ENCODE measurements at places on chromosomes 6 and 20.

DNA sequence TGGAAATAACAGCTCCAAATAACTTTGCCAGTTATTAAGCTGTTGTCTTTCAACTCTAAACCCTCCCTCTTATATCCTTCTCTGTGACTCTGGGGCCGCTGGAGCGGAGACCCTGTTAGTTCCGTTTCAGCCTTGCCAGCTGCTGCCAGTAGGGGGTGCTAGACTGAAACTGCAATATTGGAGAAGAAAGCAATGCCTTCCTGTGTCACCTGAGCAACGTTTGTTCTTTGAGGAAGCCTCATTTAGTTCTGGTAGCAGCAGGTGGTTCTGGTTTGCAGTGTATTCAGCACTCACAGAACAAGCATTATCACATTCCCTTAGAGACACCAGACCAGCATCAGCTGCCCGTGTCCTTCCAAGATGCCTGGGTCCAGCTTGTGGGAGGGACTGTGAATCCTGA lies 22.9 kb upstream of the JAG1 start:
- no peak for DNase-seq

- peak; percentile 46 for DNase-seq
Observed at GRCh38 chr6:109428889-109429477, 11.4 kb downstream of the PPIL6 start.

GRCh38 chr20:39112178-39112743 lies 150.1 kb downstream of the DHX35 start:
- peak; percentile 70 for DNase-seq

- no peak for DNase-seq
Observed at GRCh38 chr6:151564654-151565053, 70.8 kb downstream of the CCDC170 start.

DNA sequence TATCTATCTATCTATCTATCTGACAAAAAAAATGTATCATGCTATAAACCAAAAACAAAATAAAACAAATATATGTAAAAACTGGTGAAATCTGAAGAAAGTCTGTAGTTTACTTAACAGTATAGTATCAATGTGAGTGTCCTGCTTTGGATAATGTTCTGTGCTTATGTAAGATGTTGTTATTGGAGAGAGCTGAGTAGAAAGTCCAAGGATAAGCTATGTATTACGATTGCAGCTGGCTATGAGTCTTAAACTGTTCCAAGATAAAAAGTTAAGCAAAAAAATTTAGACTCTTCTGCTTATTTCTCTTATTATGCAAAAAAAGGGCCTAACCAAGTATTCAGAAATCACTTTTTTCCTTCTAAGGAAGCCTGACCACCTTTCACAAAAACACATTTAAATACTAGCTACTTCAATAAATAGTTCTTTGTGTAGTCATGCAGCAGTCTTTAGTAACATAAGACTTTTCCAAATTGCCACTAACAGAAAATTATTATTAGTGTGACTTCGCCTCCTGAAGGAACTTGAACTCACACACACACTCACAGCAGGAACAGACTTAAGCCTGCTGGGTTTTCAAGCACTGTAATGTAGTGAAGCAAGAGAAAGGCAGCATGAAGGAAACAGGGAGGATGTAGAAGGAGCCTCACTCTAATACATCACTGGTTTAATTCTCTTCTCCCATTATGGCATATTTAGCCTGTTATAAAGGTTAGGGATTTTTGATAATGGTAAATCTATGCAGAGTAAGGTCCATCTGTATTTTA lies 265.8 kb upstream of the GJE1 start:
- no peak for DNase-seq

- peak; percentile 56 for DNase-seq
Observed at GRCh38 chr6:8579372-8579771, 144.0 kb upstream of the SLC35B3 start.

DNA sequence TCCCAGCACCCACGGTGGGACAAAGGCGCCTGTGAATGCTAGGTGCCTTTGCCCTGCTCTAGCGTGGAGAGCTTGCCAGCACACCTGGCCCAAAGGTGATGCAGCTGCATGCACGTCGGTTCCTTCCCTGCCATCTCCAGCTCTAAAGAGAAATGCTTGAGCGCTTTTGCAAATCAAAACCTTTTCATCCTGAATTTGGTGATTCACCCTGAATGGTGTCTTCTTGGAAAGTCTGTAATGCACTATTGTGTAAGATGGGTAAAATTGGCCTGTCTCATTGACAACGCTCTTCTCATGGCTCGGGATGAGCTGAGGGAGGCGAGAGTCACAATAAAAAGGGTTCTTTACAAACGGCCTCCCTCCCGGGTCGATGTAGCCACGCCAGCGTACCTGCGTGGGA lies 103.1 kb upstream of the ID4 start:
- DNase-seq: no peak

DNA sequence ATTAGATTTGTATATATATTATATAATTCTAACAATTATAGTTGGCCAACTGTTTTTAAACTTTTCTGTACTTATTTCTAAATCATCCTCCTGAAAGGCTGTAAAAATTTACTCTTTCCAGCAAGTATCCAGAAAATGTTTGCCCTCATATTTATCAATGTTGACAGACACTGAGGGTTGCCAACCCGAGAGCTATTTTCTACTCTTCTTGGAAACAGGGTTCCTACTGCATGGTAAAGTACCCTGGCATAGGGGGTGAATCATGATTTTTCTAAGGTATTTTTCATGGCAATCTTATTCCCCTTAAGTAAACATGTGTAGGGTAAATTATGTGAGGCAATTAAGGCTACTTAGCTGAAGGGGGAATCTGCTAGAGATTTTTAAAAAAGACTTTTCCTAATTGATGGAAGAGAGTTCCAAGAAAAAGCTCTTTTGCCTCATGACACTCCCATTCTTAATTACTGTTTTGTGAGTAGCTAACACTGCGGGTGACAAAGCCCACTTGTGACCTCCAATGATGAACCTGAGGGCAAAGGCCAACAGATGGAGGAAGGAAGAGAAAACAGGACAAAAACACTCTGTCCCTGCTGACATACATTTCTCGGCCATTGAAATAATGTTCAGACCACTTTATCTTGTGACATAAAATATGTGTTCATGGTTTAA lies 37.9 kb downstream of the GPX5 start:
- no peak for DNase-seq

- no peak for DNase-seq
Observed at GRCh38 chr6:142956726-142957125, 11.8 kb upstream of the HIVEP2 start.

GRCh38 chr6:67112120-67112519 lies 1405.1 kb upstream of the EYS start:
- DNase-seq: peak; percentile 59

- peak; percentile 72 for DNase-seq
Observed at GRCh38 chr6:7108196-7108963, 619 bp downstream of the RREB1 start.

DNA sequence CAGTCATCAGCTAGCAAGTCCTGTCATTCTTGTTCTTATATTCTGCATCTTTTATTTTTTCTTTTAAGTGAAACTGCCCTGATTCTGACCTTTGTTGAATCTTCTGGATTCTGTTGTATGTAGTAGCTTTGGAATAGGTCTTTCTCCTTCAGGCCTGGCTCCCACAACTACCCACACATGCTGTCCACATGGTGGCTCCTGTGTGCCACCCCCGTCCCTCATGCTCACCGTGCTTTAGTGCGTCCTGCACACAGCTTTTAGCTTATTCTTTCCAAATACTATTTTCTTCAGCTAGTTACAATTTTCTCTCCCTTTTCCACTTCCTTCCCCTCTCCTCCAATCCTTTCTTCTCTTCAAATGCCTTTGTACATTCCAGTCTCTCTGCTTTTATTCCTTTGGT lies 61.8 kb downstream of the CTNNBL1 start:
- no peak for DNase-seq

- peak; percentile 89 for DNase-seq
Observed at GRCh38 chr6:41779788-41780550, at the start of gene FRS3. TSS of gene FRS3 (minus strand) at chr6:41779900. CDS start at chr6:41776987, 2,913 bp downstream.

GRCh38 chr6:143232849-143233248 lies 172.2 kb downstream of the AIG1 start:
- peak; percentile 59 for DNase-seq

GRCh38 chr6:56038764-56039163 lies 163.4 kb upstream of the BMP5 start:
- DNase-seq: no peak

DNA sequence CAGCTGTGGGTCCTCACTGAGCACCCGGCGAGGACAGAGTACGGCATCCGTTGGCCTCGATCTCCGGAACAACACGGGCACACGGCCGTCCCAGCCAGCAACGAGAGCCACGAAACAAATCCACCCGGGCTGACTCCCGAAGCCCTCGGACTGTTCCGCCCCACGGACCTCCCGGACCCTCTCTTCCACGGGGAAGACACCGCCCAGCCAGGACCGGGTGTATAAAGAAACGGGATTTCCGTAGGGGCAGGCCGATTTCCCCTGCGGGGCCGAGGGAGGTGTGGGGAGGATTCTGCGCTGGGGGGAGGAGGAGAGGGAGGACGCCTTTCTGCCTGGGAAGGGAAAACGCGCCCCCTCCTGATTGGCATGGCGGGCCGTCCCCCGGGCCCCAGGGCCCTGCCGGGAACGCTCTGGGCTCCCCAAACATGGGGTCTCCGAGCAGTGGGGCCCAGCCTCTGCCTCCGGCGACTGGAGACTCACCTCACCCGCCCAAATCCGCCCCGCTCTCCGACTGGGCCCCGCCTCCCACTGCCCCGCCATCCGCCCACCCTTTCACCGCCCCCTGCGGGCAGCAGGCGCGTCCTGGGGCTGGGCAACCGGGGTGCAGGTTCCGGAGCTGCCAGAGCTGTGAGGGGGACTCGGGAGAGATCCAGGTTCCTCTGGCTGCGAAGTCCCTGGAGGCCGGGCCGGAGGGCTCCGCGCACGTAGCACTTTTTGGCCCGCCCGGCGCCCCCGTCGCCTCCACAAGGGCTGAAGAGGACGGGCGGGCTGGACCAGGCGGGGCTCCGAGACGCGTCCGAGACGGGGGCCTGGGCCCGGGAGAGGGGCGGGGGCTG lies 679 bp upstream of the PPDPF start:
- peak; percentile 63 for DNase-seq

DNA sequence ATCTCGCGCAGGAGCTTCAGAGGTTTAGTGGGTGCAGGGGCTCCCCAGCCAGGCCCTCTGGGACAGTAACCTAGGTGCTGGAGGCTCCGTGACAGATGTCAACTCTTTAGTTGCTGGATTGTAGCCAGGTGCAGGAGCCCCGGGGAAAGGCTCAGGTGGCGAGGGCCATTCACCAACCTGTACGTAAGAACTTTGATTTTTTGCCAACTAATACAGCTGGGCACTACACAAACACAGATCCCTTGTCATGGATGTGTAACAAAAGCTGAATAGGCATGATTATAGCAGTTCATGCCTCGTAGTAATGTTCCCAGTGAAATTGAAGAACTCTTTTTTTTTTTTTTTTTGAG lies 82.6 kb downstream of the CDC5L start:
- no peak for DNase-seq

GRCh38 chr6:156013155-156013554 lies 557.5 kb upstream of the NOX3 start:
- DNase-seq: peak; percentile 76

- DNase-seq: no peak
Observed at GRCh38 chr6:28258877-28259777, at the start of gene NKAPL. TSS of gene NKAPL (plus strand) at chr6:28259297. CDS start at chr6:28259372, 75 bp downstream.

DNA sequence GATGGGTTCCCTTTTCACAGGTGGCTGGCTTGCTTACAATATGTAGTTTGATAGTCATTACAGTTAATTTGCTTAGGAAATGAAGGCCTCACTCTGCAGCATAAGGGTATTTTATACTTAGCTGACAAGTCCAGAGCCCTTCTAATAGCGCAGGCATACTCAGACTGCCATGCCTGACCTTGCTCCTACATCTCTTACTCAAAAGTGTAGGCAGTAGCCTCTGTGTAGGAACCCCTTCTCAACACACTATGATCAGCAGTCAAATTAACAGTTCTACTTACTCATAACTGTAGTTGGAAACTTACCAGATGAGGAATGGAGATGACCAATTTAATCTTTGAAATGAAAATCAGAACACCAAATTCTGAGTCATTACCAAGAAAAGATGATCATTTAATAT lies 373.5 kb downstream of the TBC1D32 start:
- DNase-seq: no peak

- peak; percentile 28 for DNase-seq
Observed at GRCh38 chr6:150079604-150080003, 10.7 kb upstream of the ULBP3 start.

- DNase-seq: no peak
Observed at GRCh38 chr20:38723848-38724625, at the start of gene SLC32A1. TSS of gene SLC32A1 (plus strand) at chr20:38724486. CDS start at chr20:38724725, 239 bp downstream.

DNA sequence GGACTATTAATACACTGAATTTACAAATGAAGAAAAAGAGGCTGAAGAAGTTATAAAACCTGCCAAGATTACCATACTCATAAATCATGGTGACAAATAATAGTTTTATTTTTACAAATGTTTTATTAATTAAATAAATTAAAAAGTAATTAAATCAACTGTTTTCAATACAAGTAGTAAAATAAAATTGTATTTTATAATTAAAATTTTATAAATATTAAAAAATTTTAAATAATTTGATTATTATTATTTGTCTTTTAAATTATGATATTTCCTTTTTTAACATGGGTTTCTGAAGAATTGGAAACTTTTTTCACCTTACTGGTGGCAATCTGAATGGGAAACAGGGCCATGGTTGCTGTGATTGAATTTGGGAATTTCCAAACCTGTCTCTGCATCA lies 177.3 kb upstream of the TSHZ2 start:
- DNase-seq: no peak

- peak; percentile 56 for DNase-seq
Observed at GRCh38 chr20:59518881-59519706, 85.2 kb upstream of the PHACTR3 start.

GRCh38 chr6:42914546-42914945 lies 1.3 kb upstream of the PTCRA start:
- no peak for DNase-seq

GRCh38 chr6:118218156-118218555 lies 311.1 kb downstream of the SLC35F1 start:
- no peak for DNase-seq

GRCh38 chr20:64236137-64237088 lies 19.1 kb upstream of the PCMTD2 start:
- DNase-seq: no peak

DNA sequence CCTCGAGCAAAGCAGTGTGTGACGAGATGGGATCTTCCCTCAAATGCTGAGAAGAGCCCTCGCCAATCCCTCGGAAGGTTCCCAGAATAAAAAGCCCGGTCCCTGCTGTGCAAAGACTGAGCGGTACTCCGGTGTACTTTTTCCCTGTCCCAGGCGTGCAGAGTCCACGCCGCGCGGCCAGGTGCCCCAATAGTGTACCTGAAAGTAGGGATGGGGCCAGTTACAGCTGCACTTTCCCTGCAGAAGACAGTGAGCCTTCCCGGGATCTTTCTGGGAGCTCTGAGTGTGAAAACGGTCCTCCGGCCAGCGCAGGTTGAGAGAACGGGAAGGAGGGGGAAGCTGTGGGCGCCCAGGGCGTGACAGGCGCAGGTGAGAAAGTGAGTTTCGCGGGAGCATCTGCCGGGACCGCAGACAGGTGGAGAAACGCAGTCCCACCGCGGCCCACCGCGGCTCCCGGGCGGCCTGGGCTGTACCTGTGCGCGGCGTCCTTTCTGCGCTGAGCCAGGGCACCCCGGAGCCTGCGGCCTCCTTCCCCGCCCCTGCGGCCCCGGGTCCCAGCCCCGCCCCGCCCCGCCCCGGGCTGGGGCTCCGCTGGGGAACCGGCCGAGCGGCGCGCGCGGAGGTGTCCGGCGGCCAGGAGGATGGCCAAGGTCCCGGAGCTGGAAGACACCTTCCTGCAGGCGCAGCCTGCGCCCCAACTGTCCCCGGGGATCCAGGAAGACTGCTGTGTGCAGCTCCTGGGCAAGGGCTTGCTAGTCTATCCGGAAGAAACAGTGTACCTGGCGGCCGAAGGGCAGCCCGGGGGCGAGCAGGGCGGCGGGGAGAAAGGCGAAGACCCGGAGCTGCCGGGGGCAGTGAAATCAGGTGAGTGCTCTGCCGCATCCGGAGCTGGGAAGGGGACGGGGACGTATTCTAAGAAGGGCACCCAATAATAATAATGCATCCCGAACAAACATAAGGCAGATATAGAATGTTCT lies at the start of gene RFX6:
RFX6 (plus strand) TSS at position 608 of the 977 bp plus-strand sequence; CDS start at position 642, 34 bp downstream.
- no peak for DNase-seq

Data from M059J (cell line).